Progenitor cell of endocrine pancreas (in vitro differentiated cells): ENCODE measurements at places on chromosomes 5 and 9. TPM values are rescaled to one million over a fixed set of nuclear protein-coding genes. Genes with fewer than 3 reads are reported as not detected.

DNA sequence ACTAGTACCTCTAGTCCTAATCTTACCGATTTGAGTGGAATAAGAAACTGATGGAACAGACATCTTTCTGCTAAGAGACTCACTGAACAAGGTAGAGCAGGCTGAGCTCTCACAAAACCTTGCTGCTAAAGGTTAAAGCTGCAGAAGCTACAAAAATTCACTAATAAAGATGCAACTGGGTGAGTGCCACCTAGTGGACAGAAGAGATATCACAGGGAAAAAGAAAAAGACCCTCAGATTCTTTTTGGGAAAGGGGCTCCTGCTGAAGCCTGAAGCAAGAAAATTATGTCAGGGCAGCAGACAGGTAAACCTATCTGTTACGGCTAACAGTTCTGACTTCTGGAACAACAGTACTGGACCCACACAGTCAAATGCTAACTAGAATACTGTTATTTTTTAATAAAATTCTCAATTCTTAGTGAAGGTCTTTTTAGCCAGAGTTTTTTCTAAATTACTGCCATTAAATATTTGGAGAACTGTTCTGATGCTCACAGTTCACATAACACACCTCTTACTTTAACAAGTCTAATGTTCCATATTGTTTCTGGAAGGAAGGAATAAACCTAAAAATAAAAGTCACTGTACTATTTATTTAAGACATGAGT, 51.2 kb downstream of the DIAPH1 start:
- no peak for DNase-seq

GRCh38 chr9:75112789-75113188, 24.5 kb downstream of the OSTF1 start:
- DNase-seq, result no peak

DNA sequence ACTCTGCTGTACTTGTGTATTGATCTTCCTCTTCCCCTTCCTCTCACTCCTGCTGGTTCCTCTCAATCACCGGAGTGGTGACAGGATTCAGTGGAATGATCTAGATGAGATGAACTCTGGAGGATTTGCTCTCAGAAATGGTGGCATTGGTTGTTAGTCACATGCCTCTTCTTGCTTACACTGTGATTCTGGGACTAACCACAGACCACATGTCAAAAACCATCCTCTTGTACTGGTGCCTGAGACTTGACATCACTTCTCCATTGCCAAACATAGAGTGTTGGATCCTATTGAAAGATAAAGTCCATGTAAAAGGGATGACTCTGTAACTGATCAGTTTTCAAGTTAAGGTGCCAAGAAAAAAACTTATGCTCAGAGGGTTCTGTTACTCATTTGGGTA, 506.5 kb downstream of the DMAC1 start:
- DNase-seq, result no peak

GRCh38 chr5:6804766-6805501, 91.7 kb downstream of the TENT4A start:
- no peak for DNase-seq

GRCh38 chr9:112848316-112849151, 42.1 kb downstream of the SLC46A2 start:
- DNase-seq, result no peak

- DNase-seq, result no peak
These were observed 379.2 kb downstream of the ACTL7B start for GRCh38 chr9:108476574-108476973.

GRCh38 chr5:180370861-180371641, 17.9 kb upstream of the GFPT2 start:
- no peak for DNase-seq

GRCh38 chr5:86546044-86546443, 71.7 kb upstream of the COX7C start:
- DNase-seq, result no peak

DNA sequence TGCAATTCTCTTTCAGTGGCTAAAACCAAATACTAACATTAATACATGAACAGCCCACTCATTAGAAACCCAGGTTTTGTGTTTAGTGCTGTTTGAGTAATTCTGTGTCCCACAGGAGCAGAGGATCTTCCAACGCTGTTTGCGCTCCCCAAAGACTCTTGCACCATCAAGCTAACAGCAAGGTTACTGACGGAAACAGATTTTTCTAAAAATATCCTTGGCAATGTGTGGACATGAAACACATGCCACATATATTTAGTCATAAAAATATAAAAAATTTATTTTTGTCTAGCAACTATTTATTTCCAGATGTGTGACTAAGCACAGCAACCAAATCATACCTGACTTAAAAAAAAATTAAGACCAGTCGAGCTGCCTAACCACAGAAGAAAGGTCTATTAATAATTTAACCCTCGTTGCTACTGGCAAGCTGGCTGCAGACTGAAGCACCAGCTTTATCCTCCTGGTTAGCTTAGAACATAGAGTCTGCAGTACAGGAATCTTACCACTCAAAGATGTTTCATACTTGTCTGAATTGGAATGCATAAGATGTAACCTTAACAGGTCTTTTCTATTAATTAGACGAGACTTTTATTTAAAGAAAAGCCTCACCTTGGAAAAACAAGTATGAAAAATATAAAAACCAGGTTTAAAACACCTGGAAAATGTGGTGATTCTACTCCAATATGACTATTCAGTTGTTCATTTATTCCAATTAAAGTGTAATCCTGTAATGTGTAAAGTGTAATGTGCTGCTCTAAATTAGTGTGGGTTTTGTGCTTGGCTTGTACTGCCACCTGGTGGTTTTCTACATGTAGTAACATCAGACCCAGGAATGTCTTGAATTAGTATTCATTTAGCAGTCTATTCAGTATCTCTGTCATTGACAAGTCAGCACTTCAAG, 272.5 kb downstream of the EPB41L4A start:
- peak; percentile 30 for DNase-seq

GRCh38 chr5:72010430-72010829, 96.8 kb upstream of the MAP1B start:
- no peak for DNase-seq

GRCh38 chr5:171462928-171463861, 43.7 kb downstream of the FGF18 start:
- no peak for DNase-seq

IL13 gene
- not detected in 2 replicates for total RNA-seq

UNC13B gene
- 111 and 114 TPM in 2 replicates for total RNA-seq

SHISAL2B gene
- total RNA-seq, result 0.51 TPM in 1 of 2 replicates, not detected in the other
